RWPE1 (cell line): ENCODE measurements at places on chromosomes 4 and X.
A peak's percentile ranks its signal among the peaks of the same experiment; 100 is the strongest.

- DNase-seq: no peak
Observed at GRCh38 chr4:24214796-24215195, 324.9 kb upstream of the PPARGC1A start.

GRCh38 chr4:100738196-100739165 is 220.7 kb upstream of the EMCN start:
- peak; percentile 86 for DNase-seq

- no peak for DNase-seq
Observed at GRCh38 chrX:17187136-17187756, 187.8 kb upstream of the NHS start.

DNA sequence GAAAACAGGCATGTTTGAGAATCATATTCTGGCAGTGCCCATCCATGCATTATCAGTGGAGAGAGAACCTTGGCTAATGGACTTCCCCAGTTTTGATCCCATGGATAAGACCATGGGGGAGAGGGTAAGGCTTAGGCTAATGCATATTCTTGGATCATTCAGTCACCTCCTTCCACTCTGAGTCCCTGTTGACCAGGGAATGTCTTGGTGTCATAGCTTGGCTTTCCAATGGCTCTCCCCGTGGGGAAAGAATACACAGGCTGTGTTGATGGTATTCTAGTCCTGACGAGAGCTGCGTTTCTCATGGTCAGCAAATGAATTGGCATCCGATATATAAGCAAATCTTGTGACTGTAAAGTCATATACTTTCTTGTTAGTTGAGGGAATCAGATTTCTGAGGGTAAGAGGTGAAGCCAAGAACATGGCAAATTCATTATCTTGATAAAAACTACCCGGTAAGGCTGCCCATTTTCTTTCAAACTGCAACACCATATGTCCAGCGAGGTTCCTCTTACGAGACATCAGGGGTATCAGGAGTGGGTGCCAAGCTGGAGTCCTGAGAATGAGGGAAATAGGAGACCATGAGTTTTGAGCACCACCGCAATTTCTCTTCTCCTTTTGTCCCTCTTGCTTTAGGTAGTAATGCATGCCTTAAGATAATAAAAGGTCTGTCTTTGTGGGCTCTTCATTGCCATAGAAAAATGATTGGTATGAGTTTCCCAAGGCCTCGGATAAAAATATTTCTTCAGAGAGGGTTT is 18.0 kb downstream of the RHOH start:
- no peak for DNase-seq

DNA sequence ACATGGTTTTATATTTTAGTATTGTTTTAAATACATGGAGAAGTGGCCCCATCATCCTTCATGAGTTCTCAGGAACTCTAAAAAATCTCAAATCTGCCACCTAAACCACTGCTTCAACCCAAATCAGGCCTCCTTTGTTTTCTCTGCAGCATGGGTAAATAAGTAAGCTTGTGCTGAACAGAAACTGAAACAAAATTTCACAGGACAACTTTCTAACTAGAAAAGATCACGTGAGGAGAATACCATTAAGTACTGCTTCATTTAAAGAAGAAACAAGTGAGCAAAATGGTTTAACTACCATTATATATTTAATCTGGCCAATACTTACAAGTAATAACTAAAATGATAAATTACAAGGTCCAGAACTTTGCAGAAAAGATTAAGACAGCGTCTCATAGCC is 2.5 kb downstream of the ARAP2 start:
- DNase-seq: no peak

GRCh38 chr4:168584321-168584771 is 87.5 kb downstream of the PALLD start:
- no peak for DNase-seq

DNA sequence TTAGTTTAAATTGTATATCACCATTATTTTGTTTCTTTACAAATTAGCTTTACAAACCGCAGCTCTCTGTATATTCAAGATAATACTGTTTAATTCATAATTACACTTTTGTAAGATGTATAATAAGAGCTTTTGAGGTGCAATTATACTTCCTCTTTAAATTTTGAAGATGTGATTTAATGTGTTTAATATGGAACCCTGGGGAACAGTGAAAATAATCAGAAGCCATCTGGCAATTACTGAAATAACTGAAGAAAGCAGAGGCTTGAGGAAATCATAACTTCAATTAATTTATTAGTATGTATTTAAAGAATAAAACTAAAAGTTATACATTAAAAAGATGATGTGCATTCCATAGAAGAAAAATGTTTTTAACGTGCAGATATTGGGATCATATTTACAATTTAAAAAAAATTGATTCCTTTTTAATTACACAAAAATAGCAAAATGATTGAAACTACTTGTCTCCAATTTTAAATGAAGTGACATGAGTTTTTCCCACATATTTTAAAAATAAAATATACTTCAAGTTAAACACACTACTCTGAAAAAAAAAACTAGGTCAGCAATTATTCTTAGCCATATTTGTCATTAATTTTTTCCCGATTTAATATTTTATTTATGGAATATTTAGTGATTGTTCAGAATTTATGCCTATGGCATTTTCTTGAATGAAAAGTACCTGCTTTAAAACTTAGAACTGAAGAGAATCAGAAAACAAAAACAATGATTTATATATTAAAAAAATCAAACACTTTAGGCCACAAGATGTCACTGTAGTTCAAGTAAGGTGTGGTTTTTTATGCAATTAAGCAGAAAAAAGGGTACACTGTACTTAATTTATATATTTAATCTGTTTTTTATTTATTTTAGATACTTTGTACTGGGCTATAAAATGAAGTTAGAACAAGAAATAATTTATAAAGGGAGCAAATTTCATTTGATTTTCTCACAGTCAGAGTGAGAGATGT is 942.7 kb upstream of the NDST4 start:
- DNase-seq: no peak

GRCh38 chr4:153081006-153081580 is 123.2 kb upstream of the TRIM2 start:
- no peak for DNase-seq

GRCh38 chr4:53089936-53090729 is 228.0 kb downstream of the RASL11B start:
- DNase-seq: no peak

GRCh38 chr4:153169776-153170175 is 34.5 kb upstream of the TRIM2 start:
- no peak for DNase-seq

- DNase-seq: no peak
Observed at GRCh38 chr4:126838941-126839679, 793.6 kb upstream of the INTU start.

DNA sequence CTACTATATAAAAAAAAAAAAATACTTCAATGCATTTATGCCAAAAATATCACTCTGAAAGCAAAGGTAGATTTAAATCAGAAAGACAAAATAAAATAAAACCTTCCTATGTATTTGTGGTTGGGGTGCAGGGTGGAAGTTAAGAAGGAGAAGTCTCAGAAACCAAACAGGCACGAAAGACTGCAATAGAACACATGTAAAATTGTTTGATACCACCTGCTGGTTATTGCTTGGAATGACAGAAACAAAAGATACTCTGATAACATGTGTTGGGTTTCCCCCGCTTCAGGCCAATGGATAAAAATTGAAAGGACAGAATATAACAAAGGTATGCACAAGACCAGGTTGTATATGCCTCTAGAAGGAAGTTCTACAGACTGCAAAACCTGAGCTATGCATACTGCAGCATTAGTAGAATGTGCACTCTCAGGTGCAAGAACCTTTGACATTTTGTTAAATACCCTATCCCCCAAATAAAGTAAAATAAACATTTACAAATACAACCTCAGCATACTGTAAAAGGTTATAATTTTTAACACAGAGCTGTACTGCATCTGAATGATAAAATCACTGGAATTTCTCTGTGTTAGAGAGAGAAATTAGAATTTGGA is 118.8 kb downstream of the GABRA2 start:
- DNase-seq: peak; percentile 10

DNA sequence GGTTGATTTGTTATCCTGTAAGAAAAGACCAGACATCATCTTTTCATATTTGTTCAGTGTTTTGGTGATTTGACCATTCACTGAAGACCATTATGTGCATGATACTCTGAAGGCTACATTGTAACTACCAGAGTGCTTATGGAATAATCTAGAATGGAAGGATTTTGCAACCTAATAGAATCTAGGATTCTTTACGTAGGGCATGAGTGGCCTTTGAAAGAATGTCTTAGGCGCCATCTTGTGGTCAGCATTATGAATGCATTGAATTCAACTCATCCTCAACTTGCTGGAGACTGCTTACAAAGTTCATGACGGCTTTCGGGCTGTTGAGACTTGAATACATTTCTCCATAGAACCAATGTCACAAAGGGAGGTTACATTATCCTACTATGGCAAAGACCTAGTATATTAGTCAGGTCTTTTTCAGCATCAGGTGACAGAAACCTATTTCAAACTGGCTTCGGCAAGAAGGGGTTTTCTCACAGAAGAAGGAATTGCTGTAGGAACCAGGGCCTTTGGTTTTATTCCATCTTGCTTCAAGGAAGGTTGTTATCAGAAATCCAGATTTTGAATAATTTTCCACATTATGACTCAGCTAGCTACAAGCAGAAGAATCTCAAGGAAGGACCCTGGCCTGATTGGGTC is 104.1 kb downstream of the GPAT3 start:
- DNase-seq: peak; percentile 65

DNA sequence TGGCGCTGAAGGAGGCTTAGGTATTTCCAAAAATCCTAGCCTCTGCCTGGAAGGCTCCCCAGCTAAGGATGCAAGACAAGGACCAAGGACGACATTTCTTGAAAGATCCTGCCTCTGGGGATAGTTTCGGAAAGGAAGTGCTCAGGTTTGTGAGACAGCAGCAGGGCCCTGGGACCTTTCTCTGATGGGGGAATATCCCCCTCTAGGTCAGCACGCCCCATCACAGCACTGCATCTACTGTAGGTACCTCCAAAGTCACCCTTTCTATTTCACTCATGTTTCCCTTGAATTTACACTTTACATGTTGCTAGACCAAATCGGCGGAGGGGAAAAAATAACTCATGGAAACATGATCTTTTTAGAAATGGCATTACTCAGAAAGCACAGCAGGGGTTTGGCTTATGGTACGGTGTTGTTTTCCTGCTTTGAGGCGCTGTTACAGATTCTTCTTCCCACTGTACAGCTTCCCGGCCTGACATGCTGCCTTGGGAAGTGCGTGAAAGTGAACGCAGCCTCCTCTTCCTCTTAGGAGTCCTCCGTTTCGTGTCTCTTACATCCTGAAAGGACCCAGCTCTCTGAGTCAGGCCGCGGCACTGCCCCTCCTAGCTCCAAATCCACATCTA is 77.2 kb upstream of the DHRSX start:
- DNase-seq: no peak

DNA sequence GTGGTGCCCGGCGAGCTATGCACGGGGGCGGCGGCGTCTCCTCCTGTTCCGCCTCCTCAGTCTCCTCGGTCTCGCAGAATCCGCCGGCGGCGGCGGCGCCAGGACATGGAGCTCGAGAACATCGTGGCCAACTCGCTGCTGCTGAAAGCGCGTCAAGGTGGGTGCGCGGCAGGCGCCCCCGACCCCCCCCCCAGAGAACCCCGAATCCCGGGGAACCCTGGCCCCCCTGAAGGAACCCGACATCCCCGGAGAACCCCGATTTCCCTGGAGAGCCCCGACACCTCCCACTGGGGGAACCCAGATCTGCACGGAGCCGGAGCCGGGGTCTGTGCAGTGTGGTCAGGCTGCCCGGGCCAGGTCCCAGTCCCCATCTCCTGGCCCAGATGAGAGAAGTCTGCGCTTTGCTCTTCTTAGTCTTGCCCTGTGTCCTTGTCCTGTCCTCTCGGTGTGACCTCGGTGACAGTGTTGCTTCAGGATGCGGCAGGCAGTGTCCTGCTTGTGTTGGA is 648 bp downstream of the GRK4 start:
- peak; percentile 55 for DNase-seq

GRCh38 chrX:148049441-148049840 is 68.3 kb downstream of the FMR1NB start:
- DNase-seq: peak; percentile 3

DNA sequence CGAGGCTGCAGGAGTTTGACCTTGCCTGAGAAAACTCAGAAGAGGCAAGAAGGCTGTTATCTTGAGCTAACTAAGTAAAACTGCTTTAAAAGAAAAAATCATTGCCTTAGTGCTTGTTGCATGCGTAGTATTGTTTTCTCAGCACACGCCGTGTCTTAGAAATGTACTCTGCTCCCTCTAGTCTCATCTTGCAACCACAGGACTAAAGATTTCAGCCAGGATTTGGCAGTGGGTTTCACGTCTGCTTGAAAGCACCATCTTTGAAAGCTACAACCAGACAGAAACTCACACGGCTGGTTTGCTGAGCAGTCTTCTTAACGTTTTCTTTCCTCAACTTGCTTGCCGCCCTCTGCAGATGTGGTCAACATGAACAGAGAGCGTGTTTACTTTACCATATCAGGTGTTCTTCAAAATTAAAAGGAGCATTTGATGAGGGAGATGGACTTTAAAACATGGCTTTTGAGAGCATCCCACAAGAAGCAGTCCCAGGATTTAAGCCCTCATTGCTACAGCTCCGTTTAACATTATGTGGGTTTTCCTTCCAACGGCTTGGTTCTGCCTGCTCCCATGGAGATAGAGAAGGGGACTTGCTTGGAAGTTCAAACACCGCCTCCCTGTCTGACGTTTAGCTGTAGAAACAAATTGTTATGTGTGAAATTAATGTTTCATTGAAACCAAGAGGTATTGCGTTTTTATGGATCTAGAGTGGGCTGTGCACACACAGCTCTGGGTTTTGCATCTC is 3.4 kb downstream of the SORCS2 start:
- no peak for DNase-seq

- DNase-seq: peak; percentile 31
Observed at GRCh38 chr4:159504684-159505083, 401.8 kb downstream of the RAPGEF2 start.

DNA sequence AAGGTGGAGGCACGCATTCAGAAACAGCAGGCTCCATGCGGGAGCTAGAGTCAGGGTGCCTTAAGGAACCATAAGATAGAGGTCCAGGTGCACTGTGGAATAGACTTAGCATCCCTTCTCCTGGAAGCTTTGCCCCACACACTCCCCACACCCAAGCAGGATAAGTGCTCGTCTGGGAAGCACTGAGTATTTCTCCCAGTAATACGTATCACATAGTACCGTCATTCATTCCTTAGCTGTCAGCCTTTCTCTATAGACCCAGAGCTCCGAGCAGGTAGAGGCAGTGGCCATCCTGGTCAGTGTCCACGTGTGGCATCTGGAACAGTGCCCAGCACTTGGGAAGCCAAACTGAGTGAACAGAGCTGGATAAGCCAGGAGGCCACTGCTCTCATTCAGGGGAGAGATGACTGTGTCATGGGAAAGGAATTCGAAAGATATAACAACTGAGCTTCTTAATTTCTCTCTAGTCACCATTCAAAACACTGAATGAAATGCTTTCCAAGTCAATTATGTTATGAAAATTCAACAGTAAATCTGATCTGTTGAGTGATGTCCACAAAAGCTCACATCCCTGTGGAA is 9.9 kb downstream of the APBB2 start:
- peak; percentile 53 for DNase-seq

DNA sequence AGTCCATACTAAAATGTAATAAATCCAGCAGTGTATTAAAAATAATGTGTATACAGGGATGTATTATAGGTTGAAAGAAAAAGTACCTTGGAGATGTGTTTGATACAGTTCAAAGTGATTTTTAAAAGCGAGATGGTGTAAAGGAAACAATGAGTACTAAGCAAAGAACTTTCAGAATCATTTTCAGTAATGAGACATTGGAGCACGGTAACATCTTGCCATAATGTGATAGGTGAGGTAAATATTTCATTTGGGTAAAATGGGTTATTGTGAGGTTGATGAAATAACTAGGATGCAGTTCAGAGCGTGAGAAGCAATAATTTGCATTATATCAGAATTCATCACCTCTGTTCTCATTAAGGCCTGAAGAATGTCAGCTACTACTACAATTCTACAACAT is 25.9 kb downstream of the EIF2S3 start:
- DNase-seq: no peak

- no peak for DNase-seq
Observed at GRCh38 chrX:151852294-151852693, 60.4 kb upstream of the MAGEA4 start.
